Activated naive CD8-positive, alpha-beta T cell treated with anti-CD3 and anti-CD28 coated beads for 36 hours (primary cell): ENCODE measurements at places on chromosomes 6 and 20. TPM values are rescaled to one million over a fixed set of nuclear protein-coding genes. Genes with fewer than 3 reads are reported as not detected.

FNDC11 gene
- total RNA-seq: 0.10 TPM

TNFRSF6B gene
- not detected for total RNA-seq

WFDC10B gene
- not detected for total RNA-seq

FLRT3 gene
- total RNA-seq: not detected

TPBG gene
- not detected for total RNA-seq

BMP2 gene
- total RNA-seq: not detected

SCRT2 gene
- not detected for total RNA-seq

TRIM40 gene
- not detected for total RNA-seq

EEF1A2 gene
- not detected for total RNA-seq

DNMT3B gene
- 2.6 TPM for total RNA-seq

RNF8 gene
- total RNA-seq: 29.2 TPM

PRICKLE4 gene
- total RNA-seq: not detected

SLC35D3 gene
- not detected for total RNA-seq

ADGRF5 gene
- total RNA-seq: not detected

BYSL gene
- total RNA-seq: 75.7 TPM

MUC21 gene
- not detected for total RNA-seq

RALGAPA2 gene
- 14.7 TPM for total RNA-seq

CST7 gene
- total RNA-seq: 44.7 TPM

BNIP5 gene
- not detected for total RNA-seq

MPIG6B gene
- 0.56 TPM for total RNA-seq

PGBD1 gene
- 3.4 TPM for total RNA-seq

SNAI1 gene
- 0.93 TPM for total RNA-seq

LIME1 gene
- 9.3 TPM for total RNA-seq

CD24 gene
- total RNA-seq: 0.27 TPM

PLN gene
- not detected for total RNA-seq

ME1 gene
- total RNA-seq: not detected

PXT1 gene
- total RNA-seq: 0.10 TPM

ZC2HC1B gene
- not detected for total RNA-seq

STMND1 gene
- total RNA-seq: not detected

HLA-DRB5 gene
- 0.28 TPM for total RNA-seq

MATN4 gene
- total RNA-seq: 0.64 TPM

LST1 gene
- total RNA-seq: 29.1 TPM

THBD gene
- not detected for total RNA-seq

HCK gene
- total RNA-seq: not detected

DPPA5 gene
- not detected for total RNA-seq

XKR7 gene
- 0.04 TPM for total RNA-seq

BPIFB1 gene
- not detected for total RNA-seq

SYCP2 gene
- 3.2 TPM for total RNA-seq

IL17A gene
- not detected for total RNA-seq

CST1 gene
- total RNA-seq: not detected

PRRT1 gene
- total RNA-seq: 1.4 TPM

MOXD1 gene
- not detected for total RNA-seq

NRSN1 gene
- total RNA-seq: not detected

IL20RA gene
- not detected for total RNA-seq

VSTM2L gene
- not detected for total RNA-seq

ATAT1 gene
- 8.5 TPM for total RNA-seq

RAMACL gene
- total RNA-seq: 0.21 TPM

HLA-DRB1 gene
- 5.1 TPM for total RNA-seq

TRPC4AP gene
- 43.1 TPM for total RNA-seq

NHSL1 gene
- total RNA-seq: 0.68 TPM
